Stimulated activated CD8-positive, alpha-beta memory T cell treated with anti-CD3 and anti-CD28 coated beads, Interleukin-7, amount 100 ng/mL, for 48 hours (primary cell): ENCODE measurements at places on chromosomes 7 and 10.

DNA sequence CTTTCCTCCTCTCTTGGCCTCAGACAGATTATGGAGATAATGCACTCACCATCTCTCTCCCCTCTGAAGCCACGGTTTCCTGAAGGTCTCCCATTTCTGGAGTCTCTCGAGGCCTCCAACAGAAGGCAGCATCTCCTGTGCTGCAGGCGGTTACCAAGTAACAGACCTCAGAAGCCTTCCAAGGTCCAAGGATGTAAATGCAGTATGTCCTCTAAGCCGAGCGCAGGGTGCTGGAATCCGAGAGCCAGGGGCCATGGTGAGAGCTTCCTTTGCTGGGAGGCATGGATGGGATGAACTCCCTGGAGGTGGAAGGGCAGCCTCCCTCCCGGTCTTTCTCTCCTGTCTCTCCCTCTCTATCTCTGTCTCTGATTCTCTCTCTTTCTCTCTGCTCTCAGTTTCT, 79.8 kb downstream of the ADARB2 start:
- no peak for DNase-seq

DNA sequence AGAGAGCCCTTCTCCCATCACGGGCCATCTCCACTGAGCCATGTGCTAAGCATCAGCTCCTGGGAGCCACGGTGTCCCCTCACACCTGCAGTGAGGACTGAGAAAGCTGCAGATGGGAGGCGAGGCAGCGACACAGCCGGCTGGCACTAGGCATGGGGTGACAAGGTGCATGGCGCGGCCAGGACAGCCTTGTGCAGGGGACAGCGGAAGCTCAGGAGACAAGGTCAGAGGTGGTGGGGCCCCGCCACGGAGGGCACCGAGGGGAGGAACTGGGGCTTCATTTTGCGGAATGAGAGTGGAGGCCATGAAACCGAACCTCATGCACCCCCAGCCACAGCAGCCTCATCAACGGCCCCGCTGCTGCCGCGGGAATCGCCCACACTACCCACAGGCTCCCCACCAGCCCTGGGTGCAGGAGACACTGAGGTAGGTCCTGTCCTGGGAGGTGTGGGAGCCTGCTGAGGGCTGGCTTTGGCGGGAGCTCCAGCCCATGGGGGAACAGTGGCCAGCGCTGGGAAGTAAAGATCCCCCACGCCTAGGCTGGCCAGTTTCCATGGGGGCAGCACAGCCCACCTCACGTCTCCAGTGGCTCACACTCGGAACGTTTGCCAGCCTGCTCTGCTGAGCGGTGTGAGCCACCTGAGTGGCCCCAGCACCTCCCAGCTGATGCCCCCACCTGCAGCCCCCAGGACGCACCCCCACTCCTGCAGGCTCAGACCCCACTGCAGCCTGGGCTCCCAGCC, 71.2 kb upstream of the INSIG1 start:
- DNase-seq = no peak

DNA sequence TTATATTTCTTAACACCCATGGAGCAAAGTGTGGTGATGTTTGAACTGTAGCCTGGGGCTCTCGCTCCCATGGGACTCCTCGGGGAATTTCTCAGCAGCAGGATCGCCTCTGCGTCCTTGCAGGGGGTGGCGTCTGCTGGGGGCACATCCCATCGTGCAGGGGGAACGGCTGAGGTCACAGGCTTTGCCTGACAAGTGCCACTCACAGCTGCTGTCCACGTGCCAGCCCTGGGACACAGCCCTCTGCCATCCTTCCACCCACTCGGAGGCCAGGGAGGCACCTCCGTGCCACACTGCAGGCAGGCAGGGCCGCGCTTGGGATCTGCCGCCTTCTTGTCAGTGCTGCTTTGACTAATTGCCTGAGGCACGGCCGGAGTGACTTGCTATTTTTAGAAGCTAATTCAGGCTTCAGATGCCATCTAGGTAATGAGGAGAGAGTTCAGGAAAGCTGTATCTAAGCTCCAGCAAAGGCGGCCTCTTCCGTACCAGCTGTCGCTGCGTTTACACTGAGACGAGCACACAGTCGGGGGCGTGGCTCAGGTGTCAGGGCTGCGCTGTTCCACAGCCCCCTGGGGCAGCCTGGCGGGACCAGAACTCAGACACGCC, 45.7 kb downstream of the PITRM1 start:
- no peak for DNase-seq

DNA sequence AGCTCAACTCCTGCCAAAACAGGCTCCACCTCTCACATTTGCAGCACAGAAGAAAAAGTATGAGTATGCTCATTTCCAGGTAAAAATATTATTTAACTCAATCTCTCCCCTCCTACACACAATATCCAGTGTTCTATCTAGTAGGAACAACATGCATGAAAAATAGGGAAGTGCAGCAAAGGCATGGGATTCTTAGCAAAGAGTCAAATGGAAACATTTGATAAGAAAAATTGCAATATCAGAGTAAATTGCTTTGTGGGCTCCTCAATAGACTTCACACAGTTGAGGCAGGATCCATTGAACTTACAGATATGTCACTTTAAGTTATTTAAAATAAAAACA, 150.9 kb downstream of the ANK3 start:
- no peak for DNase-seq

- no peak for DNase-seq
Measured at GRCh38 chr10:96494694-96495093, 19.0 kb downstream of the TLL2 start.

DNA sequence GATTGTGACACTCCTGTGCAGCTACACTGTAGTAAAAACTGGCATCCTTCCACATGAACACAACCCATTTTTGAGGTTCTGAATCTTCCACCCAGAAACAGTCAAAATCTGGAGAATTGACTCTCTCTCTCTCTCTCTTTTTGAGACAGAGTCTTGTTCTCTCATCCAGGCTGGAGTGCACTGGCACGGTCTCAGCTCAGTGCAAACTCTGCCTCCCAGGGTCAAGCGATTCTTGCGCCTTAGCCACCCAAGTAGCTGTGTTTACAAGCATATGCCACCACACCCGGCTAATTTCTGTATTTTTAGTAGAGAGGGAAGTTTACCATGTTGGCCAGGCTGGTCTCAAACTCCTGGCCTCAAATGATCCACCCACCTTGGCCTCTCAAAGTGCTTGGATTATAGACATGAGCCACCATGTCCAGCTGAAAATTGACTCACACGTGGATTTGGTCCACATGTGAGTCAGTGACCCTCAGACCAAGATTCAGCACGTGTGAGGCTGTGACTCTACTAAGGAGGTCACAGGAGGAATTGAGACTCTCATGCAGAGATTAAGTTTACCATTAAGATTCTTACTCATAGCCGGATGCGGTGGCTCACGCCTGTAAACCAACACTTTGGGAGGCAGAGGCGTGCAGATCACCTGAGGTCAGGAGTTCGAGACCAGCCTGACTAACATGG, 12.1 kb upstream of the ZNF107 start:
- DNase-seq = no peak
